ENCODE measurements at places on chromosomes 2 and 18.

DNA sequence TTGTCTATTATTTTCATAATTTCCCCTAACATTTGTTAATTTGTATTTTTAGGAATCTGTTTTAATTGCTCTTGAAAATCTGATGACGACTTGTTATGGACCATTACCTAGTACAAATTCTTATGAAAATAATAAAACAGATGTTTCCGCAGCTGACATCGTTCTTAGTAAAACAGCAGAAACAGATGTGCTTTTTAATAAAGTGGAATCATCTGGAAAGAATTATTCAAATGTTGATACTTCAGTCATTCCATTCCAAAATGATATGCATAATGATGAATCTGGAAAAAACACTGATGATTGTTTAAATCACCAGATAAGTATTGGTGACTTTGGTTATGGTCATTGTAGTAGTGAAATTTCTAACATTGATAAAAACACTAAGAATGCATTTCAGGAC is 69.9 kb downstream of the PMS1 start:
- no peak for DNase-seq

DNA sequence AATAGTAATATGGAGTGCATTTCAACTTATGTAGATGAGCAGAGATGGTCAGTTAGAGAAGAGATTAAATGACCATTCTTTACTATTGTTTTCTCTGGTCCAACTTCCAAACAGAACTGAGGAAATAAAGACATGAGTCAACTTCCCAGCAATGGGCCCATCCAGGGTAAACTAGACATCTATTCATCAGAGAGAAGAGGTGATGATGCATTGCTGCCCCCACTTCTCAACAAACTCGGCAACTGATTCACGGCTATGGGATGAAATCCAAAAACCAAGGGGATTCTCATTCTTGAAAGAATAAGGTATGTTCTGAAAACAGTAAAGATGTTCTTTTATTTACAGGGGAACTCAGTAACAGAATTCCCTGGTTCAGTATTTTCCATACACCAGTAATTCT is 190.7 kb downstream of the RDH14 start:
- no peak for DNase-seq

DNA sequence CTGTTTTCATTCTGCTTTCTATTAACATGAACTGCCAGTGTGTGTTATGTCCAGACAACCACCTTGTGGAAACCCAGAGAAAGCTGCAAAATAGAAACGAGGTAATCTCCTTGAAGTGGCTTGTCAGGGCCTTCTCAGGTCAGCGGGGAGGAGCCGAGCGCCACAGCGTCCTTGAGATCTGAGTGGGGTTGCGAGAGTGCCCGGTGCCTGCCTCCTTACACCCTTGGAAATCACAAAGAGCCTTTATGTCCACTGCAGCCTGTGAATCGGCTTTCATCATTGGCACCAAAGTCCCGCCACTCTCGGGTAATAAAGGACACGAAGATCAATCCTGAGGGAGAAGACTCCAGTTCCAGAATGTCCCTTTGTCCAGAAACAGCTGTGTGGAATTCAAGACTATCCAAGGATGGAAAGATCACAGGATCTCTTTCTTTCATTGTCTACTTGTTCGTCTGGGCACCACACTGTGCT is 135.2 kb downstream of the HRH4 start:
- DNase-seq: no peak

- no peak for DNase-seq
These were observed 200.1 kb downstream of the SMAD7 start for GRCh38 chr18:48750485-48751175.

GRCh38 chr2:71117063-71117462 is 13.0 kb downstream of the MCEE start:
- no peak for DNase-seq

DNA sequence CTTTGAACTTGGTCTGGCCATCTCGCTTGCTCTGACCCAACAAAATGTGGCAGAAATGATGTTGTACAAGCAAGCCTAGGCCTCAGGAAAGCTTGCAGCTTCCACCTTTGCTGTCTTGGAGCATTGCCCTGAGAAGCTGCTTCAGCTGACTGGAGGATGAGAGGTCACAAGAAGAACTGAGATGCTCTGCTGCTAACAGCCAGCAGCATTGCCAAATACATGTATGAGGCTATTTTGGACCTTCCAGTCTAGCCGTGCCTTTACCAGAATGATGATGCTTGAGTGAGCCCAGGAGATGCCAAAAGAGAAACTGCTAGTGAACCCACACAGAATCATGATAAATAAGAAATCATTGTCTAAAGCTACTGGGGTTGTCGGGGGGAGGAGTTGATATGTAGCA is 13.2 kb upstream of the ITGAV start:
- DNase-seq: no peak

DNA sequence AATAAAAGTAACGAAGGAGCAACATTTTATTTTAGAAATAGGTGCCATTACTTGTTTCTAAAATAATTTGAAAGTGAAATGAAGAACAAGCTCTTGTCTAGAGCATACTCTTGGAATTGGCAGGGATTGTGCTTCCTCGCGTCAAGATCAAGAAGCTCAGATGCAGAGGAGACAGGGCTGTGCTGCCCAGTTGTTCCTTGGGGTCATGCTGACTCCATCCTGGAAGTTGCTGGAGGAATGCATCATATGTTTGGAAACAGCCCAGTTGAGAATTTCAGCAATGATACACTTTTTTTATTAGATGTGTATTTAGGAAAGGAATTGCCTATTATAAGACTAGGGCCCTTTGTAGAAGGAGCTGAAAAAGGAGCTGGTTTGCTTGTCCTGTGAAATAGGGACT is 17.2 kb downstream of the LTBP1 start:
- no peak for DNase-seq

DNA sequence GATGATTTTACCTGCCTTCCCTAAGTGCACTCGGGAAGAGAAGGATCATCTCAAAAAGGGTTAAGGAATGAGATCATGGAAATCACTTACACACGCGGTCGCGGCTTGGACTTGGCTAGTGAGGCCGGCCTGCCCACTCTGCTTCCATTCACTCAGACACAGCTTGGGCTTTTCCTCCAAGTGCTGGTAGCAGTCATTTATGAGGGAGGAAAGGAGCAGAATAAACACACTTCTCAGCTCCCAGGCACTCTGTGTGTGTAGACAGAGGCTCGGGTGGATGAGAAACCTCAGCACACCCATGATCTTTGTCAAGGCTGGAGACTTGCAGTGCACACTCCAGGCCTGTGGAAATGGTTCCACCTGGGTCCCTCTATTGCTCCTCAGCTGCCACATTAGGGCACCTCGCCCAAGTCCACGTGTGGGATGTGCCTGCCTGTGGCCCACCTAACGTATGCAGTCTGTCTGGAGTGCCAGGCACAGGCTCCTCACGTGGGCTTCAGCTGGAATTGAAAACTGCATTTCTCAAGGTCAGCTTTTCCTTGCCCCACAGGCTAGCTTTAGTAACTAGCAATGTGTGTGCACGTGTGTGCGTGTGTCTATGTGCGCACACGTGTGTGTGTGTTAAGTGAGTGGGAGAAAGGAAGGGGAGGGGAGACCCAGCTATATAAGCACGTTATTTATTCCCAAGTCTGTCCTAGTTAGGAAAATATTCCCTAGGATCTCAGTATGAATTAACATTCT is 288.4 kb downstream of the SOX11 start:
- DNase-seq: no peak

DNA sequence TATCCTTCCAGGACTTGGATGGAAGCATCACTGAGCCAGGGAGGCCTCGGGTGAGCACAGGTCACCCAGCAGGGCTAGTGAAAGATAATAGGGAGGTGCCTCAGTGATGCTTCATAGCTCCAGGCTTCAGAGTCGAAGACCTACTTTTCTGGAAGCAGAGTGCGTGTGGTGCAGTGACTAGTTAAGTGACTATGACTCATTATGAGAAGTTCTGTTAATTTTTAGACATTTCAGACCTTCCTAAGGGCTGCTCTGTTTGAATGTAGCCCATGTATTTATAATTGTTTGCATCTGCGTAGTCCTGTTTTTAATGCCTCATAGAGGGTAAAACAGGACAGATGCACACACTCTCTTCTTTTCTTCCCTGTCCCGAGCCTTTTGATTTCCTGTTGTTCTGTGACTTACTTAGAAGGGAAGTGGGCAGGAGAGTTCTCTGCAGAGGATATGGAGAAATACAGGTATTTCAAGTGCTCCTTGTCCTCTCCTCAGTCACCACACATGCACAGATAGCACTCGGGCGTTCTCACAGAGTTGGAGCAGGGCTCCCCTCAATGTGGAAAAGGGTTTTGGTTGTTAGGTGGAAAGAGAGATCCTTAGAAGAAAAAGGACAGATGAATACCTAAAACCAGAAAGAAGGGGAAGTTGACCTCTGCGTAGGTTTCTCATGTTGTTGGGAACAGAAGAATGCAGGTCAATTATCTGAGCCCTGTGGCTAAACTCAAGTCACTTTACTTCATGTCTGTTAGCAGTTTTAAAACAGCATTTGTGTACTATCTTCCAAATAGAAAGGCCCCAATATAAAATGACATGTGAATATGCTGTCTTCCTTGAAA is 34.7 kb downstream of the RALB start:
- no peak for DNase-seq

DNA sequence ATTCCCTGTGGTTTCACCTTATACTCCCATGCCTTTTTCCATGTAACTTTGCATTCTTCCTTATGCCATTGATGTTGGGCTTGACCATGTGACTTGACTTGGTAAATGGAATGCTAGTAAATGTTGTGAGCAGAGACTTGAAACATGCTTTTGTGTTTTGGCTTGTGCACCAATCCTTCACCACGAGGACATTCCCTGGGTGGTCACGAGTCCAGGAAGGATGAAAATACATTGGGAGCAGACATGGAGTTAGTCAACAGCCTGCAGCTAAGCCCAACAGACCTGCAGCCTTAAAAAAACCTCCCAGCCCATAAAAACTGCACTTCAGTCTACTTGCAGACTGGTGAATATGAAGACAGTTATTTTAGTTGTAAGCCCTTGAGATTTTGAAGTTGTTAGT is 116.5 kb upstream of the SPATS2L start:
- no peak for DNase-seq

GRCh38 chr2:60007671-60008070 is 545.8 kb downstream of the BCL11A start:
- no peak for DNase-seq

DNA sequence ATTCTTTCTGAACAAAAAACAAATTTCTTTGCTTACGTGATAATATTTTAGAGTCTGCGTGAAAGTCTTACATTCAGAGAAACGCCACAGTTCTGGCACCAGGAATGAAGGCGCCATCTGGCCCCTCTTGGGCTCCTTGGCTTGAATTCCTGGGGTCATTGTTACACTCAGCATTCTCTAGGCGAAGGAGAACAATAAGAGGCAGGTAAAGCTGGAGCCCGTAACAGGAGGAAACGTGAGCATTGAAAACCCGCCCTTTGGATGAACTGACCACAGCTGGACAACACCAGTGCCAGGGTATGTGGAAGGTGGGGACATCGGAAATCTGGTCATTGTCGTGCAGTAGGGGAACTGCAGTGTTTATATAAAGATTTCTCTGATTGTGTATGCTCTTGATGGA is 144.8 kb downstream of the RNF152 start:
- no peak for DNase-seq

DNA sequence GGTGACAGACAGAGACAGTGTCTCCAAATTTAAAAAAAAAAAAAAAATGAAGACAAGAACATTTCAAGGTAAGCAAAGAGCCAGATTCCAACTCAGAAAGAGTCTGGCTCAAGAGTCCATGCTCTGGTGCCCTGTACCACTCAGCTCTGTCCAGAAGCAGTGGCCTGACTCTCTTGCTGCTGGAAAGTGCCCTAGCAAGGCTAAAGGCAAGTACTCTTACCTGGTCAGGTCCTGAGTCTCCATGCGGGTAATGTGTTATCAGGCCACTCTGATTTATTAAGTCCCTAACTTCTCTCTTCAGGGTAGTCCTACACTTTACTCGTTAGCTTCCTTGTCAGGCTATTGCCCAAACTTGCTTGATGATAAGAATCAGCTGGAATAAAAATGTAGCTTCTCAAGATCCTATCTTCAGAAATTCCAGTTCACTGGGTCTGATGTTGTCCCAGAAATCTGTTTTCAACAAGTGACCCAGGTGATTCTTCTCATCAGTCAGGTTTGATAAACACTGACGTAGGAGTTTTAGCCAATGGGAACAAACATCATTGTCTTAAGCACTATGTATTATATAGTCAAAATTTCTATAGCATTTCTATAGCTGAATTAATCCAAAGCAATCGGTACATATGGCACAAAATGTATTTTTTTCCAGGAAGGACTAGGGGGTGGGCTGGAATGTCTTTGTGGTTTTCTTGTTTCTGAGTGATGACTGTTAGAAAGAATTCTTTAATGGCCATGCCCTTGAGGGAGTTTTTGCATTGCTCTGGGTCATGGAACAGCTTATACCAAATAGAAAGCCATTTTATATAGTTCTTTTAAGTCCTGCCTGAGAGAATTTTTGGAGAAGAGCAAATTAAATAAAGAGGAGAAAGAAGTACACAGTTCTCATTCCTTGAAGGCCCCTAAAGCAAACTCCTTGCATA is 139.9 kb upstream of the DNMT3A start:
- no peak for DNase-seq

DNA sequence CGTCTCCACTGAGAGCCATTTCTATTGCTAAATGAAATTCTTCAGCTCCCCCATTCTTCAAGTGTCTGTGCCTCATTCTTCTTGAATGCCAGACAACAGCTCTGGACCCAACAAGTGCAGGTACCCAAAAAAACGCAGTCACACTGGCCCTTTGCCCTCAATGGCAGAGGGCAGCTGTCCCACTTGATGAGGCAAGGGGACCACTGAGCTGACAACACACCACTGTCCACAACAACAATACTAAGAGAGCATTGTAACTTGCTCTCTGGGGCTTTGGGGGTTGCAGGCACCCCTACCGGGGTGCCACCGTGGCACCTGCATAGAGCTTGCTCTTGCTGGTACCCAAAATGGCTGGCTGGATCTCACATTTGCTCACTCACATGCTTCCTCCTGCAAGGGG is 827.0 kb upstream of the DDX18 start:
- no peak for DNase-seq

GRCh38 chr2:136402281-136402680 is 284.3 kb upstream of the CXCR4 start:
- DNase-seq: no peak

DNA sequence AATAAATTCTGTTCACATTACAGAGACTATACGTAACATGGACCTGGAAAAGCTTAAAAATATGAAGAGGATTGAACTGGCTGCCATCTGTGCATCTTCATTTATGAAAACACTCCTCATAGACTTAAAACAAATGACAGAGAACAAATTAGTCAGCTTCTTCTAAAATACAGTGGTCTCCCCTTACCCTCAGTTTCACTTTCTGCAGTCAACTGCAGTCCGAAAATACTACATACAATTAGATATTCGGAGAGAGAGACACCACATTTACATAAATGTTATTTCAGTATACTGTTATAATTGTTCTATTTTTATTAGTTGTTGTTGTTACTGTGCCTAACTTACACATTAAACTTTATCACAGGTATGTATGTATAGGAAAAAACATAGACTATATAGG is 6.5 kb downstream of the RNF103 start:
- DNase-seq: no peak

- DNase-seq: no peak
These were observed 6.1 kb downstream of the ZFP36L2 start for GRCh38 chr2:43220229-43220751.

- no peak for DNase-seq
These were observed 334.3 kb downstream of the FIGN start for GRCh38 chr2:163401481-163401880.
